Small intestine (tissue), 16 donors: ENCODE measurements at places on chromosomes 7 and 10. TPM values are rescaled to one million over a fixed set of nuclear protein-coding genes. Genes with fewer than 3 reads are reported as not detected.

Gene RAPGEF5
- 11.5 TPM for polyA plus RNA-seq

Gene OR2A12
- polyA plus RNA-seq = not detected

Gene EGFR
- 9.3 TPM for polyA plus RNA-seq

Gene EDRF1
- polyA plus RNA-seq = 13.2 TPM

Gene BLVRA
- 22.2 TPM for polyA plus RNA-seq

Gene TMEM225B
- 0.93 TPM for polyA plus RNA-seq

Gene OR2A5
- polyA plus RNA-seq = not detected

Gene PON3
- polyA plus RNA-seq = 15.6 TPM

Gene CDK5
- 11.0 TPM for polyA plus RNA-seq

Gene CYP2C19
- polyA plus RNA-seq = 22.2 TPM

Gene CTAGE4
- 10.1 TPM for polyA plus RNA-seq

Gene CEP41
- polyA plus RNA-seq = 6.2 TPM
